ENCODE measurements at places on chromosomes 4 and X.

DNA sequence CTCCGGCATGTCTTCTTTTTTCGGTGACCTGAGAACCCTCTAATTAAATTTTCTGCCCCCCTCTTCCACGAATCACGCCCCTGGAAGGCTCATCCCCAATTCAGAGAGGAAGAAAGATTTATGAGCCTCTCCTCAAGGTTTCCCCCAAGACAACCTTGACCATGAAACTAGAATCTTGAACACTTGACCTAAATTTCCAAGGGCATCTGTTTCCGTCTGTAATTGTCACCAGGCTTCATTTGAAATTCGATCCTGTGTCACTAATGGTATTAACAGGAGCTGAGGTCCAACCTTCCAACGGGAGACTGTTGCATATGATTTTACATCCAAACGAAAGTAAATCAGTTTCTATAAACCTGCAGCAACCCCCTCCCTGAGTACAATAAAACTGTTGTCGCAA, 139.9 kb upstream of the ZIC3 start:
- no peak for DNase-seq

- peak; percentile 38 for DNase-seq
Observed at GRCh38 chrX:39907964-39908661, 189.6 kb downstream of the BCOR start.

DNA sequence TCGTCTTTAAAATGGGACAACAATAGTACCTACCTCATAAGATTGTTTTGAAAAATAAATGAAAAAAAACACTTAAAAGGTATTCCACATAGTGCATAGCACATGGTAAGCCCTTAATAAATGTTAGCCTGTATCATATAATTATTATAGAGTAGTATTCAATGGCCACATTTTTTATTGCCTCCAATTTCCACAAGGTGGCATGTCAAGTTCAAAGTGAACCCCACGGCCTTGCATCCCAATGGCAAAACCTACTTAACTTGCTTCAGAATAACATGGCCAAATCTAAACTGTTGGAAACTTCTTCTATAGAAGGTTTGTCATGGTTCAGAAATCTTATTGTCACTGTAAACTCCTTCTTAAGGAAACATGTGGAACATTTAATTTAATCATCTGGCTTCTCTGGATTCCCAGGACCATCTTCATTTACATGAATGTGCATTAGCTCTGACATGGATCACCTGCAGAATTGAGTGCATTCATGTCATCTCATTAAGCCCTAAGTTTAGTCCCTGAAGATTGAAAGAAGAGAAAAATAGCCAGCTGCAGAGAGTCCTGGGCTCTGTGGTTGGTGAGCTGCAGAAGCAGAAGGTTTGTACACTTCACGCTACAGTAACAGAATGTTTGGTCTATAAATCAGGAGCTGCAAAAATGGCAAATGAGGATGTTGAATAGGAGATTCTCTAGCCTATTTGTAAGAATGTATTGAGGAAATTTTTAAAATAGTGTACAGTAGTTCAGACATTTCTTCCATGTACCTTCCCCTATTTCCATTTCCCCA, 61.0 kb downstream of the ANXA3 start:
- no peak for DNase-seq

GRCh38 chr4:136935871-136936270, 596.4 kb downstream of the PCDH18 start:
- DNase-seq, result no peak

DNA sequence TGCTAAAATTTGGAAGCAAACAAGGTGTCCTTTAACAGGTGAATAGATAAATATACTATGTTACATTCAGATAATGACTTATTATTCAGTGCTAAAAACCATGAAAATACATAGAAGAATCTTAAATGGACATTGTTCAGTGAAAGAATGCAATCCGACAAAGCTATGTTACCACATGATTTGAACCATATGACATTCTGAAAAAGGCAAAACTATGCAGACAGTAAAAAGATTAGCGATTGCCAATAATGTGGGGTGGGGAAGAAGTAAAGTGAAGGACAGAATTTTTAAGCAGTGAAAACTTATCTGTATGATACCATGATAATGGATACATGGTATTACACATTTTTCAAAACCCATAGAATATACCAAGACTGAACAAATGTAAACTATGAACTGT, 926.9 kb downstream of the FAT4 start:
- DNase-seq, result no peak

GRCh38 chrX:107445146-107445545, 4.3 kb upstream of the FRMPD3 start:
- DNase-seq, result no peak
